ENCODE measurements at places on chromosomes 1 and 21.
A peak's percentile ranks its signal among the peaks of the same experiment; 100 is the strongest.

GRCh38 chr1:150995896-150996295 lies 10.8 kb downstream of the MINDY1 start:
- DNase-seq: peak; percentile 42

DNA sequence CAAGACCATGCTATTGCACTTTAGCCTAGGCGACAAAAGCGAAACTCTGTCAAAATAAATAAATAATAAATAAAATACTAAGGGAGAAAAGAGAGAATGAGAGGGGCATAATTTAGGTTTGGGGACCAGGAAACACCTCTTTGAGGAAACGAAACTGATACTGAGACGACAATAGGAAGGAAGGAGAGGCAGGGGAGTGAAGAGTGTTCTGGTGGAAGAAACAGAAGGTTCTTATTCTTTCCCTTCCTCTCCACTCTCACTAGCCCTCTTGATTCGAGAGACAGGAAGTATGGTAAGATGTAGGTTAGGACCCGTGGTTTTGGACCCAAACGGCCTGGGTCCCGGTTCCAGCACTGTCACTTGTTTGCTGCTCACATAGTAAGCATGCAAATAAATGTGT lies 1.6 kb upstream of the NKAIN1 start:
- no peak for DNase-seq

DNA sequence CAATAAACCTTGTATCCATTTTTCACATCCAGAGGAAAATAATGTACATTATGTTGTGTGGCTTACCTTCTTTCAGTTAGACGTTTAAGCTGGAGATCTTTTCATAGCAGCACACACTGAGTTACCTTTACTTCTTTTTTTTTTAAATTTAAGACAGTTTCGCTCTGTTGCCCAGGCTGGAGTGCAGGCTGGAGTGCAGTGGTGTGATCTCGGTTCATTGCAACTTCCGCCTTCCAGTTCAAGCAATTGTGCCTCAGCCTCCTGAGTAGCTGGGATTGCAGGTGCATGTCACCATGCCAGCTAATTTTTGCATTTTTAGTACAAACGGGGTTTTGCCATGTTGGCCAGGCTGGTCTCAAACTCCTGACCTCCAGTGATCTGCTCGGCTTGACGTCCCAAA lies 7.4 kb upstream of the CAMTA1 start:
- DNase-seq: no peak

DNA sequence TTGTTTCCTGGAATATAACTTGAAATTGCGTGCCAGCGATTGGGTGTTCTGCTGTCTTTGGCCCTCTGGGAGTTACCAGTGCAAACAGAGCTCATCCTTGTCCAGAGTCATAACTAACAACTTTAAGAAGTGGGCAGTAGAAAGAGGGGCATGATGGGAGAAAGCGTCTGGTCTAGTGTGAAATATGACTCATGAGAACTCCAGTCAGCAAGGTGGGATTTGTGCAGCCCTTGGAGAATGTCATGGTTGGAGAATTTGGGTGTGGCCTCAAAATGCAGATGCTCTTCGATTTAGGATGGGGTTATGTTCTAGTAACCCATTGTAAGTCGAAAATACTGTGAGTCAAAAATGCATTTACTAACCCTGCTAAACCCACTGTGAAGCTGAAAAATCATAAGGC lies 12.9 kb downstream of the ATP1B1 start:
- DNase-seq: no peak

- no peak for DNase-seq
Measured at GRCh38 chr1:116357487-116357886, 15.6 kb upstream of the ATP1A1 start.

- no peak for DNase-seq
Measured at GRCh38 chr1:158400871-158401270, 1.6 kb upstream of the OR10T2 start.

- DNase-seq: no peak
Measured at GRCh38 chr1:54014009-54014629, 3.9 kb downstream of the LDLRAD1 start.

- no peak for DNase-seq
Measured at GRCh38 chr1:161952607-161953172, 71.0 kb downstream of the OLFML2B start.

- no peak for DNase-seq
Measured at GRCh38 chr1:117795190-117795589, 134.2 kb downstream of the GDAP2 start.

GRCh38 chr1:191528275-191528674 lies 630.0 kb upstream of the RGS18 start:
- DNase-seq: no peak

GRCh38 chr1:174352883-174353608 lies 94.7 kb upstream of the GPR52 start:
- DNase-seq: no peak

DNA sequence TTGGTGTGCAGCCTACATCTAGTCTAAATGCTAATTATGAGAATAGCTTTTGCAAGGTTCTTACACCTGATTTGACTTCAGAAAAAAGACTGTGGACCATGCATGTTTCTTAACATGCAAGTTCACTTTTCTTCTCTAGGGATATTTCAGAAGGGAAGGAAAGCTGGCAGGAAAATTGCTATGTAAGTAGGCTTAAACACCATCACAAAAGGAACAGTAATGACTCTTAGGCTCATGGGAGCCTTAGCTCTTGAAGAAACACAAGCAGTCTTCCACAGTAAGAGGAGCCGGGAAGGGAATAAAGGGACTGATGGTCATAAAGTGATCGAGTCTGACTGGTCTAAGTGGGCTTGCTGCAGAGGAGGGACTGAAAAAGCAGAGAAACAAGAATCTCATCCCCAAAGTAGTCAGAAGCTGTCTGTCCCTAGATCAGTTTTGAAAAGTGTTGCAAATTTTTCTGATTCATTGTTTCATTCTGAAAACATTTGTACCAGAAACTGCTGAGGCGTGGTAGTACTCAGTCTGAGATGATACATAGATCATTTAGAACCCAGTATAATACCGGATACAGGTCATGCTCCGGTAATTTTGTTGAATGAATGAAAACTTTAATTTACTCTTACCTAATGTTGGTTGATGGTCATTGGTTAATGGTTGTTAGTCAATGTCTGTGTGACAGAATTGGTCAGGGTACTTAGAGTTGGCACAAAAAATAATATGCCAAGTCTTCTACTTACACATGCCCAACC lies 40.9 kb downstream of the SMYD2 start:
- no peak for DNase-seq

DNA sequence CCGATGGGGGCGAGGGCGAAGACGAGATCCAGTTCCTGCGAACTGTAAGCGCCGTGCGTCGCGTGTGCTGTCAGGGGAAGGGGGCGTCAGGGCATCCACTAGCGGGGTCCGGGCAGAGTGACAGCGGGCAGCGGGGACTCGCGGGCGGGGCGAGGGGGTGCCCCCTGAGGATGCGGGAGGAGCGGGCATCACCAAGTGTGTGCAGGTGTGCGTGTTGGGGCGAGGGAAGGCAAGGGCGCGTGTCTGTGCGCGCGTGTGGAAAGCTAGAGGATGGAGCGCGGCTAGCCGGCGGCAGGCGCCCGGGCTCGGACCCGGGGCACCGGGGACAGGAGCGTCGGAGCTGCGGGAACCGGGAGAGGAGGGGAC lies 525 bp downstream of the RYR2 start:
- DNase-seq: no peak

DNA sequence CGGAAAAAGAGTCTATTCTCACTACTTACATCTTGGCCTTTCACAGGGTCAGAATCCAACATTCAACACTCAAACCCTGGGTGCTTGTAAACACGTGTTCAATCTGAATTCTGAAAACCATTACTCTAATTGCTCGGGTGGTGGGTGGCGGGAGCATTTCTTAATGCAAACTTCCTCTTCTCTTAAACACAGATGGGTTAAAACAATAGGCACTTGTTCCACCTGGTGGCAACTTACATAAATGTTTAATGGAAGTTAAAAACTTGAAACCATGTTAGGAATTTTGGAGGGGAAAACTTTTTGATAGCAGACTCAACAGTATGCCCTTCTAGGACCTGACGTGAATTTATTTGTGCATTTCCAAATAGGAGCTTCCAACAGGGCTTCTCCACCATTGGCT lies 23.4 kb upstream of the TDRD10 start:
- DNase-seq: no peak

- DNase-seq: no peak
Measured at GRCh38 chr21:34513129-34513675, 1.2 kb upstream of the KCNE1 start.

GRCh38 chr1:31699341-31699891 lies 4.4 kb downstream of the COL16A1 start:
- no peak for DNase-seq

DNA sequence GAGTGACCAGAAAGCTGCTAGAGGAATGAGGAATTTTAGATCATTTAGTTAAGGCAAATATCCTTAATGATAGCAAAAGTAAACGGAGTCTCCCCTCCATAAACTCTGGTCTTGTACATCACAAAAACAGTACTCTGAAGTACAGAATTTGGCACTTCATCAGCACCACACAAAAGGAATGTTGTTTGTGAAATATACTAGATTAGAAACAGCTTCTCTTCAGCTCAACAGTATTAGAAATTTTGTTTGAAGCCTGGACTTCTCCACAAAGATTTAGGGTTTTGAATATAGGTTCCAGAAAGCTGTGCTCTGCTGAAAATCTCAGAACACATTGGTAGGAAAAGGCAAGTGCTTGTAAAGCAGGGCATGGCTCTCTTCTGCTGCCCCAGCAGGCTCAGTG lies 135.1 kb upstream of the PTGFR start:
- no peak for DNase-seq

- DNase-seq: no peak
Measured at GRCh38 chr1:166907763-166908162, 31.7 kb upstream of the TADA1 start.

GRCh38 chr1:116372191-116372590 lies 853 bp upstream of the ATP1A1 start:
- DNase-seq: no peak

GRCh38 chr21:25750085-25750484 lies 15.3 kb downstream of the GABPA start:
- DNase-seq: no peak

- no peak for DNase-seq
Measured at GRCh38 chr21:36415375-36415774, 30.2 kb downstream of the CHAF1B start.

DNA sequence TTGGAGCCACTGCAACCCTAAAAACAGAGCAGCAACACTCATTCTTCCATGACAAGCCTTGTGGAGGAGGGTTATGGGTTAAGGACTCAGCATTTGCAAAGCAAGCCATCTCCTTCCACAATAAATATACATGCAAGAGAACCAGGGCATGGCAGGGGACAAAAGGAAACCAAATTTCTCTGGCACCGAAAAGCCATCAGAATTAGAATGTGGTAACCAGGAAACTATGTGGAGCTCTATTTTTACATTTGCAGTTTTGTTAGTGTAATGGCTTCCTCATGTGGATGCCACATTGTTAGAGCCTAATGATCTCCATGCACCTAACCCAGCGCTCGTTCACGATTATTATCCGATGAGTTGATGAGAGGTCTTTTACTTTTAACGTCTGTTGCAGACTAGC lies 91.7 kb downstream of the NAV1 start:
- no peak for DNase-seq

- no peak for DNase-seq
Measured at GRCh38 chr1:79708646-79709265, 702.2 kb upstream of the ADGRL4 start.

Measured in muscle of arm (tissue), 14 donors.